ENCODE measurements at places on chromosomes 7 and 10.

DNA sequence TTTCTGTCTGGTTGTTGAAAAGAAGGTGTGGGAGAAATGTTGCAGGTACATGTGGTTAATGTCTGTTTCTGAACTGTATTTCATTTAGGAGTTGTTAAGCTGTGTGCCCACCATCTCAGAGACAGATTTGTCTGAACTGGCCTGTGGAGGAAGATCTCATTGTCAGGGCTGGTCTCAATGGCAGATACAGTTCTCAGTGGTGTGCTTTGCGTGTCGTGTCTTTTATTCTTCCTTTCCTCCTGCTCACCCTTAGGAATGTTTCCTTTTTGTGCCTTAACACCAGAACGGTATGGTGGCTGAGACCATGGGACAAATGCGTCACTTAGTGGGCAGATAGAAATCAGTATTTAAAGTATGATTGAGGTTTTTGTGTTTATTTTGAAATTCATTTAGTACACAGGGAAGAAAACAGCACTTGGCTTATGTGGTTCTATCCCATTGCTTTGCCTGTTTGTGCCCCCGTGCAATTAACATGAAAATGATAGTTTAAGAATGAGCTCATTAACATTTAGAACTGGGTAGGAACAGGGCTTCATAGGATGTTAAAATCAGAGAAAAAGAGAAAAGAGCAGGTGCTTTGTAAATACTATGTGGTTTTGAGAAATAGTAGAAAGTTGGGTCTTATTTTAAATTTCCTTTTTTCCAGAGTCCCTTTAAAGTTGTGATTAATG is 112.6 kb downstream of the AUTS2 start:
- no peak for DNase-seq

GRCh38 chr10:132229096-132229495 is 42.3 kb downstream of the DPYSL4 start:
- DNase-seq: no peak

DNA sequence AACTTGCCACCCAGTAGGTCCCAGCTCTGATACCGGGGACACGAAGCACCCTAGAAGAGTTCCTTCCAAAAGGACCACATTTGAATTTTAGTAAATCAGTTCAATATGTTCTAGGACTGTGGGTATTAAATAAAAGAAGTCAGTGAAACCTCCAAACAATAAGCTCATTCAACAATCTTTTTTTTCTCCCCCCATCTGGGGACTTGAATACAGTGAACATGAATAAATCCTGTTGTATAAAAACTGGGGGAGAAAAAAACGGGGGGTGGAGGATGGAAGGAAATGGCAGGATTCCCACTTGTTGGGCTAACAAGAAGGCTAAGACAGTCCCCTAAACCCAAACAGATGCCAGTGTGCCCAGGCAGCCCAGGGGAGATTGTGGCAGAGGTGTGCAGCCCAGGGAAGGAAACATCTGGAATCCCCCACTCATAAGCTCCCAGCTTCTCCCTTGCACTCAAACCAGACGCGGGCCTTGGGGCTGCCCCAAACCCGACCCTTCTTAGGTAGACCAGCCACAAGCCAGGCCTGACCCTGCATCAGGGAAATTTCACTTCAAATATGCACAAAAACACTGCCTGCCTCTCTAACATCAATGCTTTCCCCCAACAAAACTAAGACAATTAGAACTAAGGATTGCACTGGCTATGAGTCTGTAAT is 8.8 kb downstream of the AFAP1L2 start:
- DNase-seq: no peak

- DNase-seq: no peak
Observed at GRCh38 chr7:131057015-131057793, 270.5 kb upstream of the MKLN1 start.

DNA sequence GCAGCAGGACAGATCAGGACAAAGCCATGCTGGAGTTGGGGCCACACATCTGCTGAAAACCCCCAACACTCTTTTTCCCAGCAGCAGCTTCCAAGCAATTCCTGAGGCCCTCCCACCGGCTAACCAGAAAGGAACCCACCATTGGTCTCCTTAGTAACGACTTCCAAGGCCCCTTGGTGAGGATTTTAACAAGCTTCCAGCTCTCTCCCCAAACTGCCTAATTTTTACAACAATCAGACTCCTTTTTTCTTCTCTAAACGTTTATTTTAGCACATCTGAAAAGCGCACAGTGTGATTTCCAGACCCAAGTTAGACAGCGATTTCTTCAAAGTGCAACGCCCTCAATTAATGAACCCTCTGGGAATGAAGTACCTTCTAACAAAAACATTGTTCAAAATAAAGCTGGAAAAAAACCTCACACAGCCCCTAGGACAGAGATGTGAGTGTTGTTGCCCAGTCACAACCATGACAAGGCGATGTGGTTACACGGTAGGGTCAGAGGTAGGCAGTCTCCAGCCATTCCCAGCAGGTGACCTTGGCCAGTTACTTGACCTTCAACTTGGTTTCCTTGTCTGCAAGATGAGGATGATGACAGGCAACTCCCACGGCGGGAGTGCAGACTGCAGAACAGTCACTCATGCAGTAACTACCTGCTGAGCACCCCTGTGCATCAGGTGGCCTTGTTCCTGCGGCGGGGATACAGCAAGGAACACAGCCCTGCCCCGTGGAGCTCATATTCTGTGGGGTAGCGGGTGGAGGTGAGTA is 82.3 kb downstream of the SLIT1 start:
- no peak for DNase-seq

DNA sequence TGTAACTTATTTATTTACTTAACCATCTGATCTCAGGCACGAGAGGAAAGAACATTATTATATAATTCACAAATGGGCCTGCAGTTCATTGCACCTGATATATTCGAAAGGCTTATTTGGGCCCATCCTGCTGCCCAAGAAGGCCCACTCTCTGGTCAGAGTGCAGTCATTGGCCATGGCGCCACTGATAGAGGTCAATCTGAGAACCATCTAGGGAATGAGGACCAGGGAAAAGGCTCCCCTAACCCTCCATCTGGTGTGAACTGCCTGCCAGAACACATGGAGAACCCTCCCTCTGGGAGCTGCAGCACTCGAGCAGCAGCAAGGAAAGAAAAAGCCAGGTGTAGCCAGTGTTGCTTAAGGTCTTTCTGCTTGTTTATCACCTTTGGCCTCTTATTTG is 136.6 kb downstream of the REEP3 start:
- DNase-seq: no peak

DNA sequence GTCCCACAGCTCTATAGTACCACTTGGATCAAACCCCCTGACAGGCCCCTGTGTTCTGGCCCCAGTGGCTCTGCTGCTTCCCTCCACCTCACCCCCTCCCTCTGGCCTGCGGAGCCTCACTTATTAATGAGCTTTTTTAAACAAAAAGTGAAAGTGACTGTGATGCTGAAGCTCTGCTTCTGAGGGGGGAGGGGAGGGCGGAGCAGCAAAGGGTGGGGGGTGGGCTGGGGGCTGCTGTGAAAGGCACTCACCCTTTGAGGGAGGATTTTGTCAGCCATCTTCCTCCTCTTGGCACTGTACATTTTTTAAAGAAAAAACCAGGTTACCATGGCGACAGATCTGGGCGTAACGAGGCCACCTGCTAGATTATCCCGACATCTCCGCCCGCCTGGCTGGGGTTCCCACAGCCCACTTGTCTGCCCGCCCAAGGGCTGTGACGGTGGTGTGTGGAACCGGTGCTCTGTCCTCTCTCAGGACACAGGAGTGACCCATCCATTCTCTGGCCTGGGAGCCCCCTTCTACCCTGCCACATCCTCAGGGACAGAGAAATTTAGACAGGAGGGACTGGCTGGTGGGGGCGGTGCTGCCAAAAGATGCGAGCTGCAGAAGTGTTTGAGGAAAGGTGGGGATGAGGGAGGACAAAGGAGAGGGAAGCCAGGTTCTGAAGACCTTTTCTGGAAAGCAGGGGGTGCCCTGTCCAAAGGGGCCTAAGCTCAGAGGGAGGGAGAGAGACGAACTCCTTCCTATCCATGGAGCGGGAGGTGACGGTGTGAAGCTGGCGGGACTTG is 4.9 kb downstream of the SMARCD3 start:
- peak; percentile 52 for DNase-seq

GRCh38 chr7:70360557-70360956 is 762.3 kb downstream of the AUTS2 start:
- no peak for DNase-seq

DNA sequence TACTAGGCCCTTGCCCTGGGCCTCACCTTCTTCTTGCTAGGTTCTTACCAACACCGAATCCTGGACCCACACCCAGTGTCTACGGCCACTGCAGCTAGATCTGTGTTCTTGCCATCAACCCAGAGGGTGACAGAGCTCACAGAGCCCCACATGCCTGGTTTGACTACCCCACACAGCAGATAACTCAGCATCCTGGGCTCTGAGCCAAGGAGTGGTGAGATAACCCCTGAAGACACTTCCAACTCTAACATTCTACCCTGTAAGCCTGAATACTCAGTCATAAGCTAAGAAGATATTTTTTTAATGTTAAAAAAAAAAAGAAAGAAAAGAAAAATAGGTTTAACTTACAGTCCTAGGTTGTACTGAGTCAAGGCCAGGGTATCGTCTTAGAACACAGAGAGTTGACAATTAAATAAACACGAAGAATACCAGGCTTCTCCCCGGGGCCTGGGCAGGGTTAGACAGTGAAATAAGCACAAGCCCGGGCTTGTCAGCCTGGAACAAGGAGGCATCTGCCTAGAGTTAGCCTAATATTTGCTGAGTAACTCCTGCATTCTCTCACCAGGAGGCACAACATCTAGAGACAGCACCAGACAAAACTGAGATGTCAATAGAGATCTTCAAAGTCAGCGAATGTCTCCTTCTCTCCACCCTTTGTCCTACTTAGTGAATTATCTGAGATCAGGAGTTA is 556.5 kb upstream of the LRRN3 start:
- no peak for DNase-seq

GRCh38 chr10:12214763-12215218 is 18.8 kb downstream of the CDC123 start:
- no peak for DNase-seq

DNA sequence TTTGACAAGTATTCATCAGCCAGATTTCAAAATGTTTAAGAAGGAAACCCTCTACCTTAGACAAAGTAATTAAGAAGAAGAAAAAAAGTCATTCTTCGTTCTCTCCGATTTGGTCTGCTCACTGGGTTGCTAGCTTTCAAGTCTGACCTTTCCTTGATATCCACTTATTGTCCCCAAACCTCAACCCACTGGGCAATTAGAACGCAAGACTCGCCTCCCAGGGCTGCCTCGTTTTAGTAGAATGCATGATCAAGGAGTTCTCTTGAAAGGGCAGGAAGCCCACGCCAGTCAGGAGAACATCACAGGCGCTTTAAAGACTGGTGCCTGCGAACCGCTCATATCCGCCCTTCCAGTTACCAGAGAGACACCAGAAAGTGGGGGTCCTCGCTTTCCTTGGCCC is 637.7 kb downstream of the PARD3 start:
- DNase-seq: no peak

- DNase-seq: no peak
Observed at GRCh38 chr7:6571160-6571779, 6.0 kb upstream of the ZDHHC4 start.

DNA sequence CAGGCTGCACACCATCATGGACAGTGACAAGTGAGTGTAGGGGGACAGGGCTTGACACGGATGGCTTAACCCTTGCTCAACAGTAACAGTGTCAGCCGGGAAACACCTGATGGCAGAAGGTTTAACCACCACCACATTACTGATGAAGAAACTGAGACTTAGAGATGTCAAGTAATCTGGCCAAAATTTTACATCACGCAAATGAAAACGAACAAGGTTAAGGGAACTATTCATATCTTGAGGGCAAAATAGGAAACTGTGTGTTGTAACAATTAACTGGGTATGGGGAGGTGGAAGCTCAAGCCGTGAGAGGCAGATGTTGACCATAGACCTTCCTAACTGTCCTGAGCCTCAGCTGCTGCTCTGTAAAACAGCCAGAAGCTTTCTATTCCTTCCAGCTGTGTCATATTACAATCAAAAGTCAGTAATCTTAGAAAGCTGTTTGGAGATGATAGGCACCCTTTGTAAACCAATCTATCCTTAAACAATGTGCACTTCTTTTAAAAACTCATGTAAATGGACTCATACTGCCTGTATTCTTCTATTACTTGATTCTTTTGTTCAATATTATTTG is 68.4 kb downstream of the ABCC2 start:
- DNase-seq: no peak

DNA sequence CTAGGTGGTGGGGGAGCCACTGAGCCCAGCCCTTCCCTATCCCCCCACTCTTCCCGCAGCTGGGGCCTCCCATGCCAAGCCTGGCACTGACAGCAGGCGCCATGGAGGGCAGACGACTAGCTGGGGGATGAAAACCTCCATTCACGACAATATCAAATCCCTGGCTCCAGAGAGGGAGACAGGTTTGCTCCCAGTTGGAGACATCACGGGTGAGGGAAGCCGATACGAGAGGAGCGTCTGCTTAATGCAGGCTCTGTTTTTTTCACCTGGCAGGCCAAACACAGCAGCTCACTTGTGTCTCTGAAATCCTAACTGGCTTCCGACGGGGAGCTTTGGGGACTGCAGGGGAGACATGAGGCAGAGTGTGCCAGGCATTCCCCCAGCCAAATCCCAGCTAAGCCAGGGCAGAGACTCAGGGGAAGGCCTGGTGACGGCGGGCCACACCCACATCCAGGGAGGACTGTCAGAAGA is 307.4 kb upstream of the ZMIZ1 start:
- DNase-seq: no peak

GRCh38 chr7:18861514-18862118 is 255.8 kb downstream of the TWIST1 start:
- no peak for DNase-seq

DNA sequence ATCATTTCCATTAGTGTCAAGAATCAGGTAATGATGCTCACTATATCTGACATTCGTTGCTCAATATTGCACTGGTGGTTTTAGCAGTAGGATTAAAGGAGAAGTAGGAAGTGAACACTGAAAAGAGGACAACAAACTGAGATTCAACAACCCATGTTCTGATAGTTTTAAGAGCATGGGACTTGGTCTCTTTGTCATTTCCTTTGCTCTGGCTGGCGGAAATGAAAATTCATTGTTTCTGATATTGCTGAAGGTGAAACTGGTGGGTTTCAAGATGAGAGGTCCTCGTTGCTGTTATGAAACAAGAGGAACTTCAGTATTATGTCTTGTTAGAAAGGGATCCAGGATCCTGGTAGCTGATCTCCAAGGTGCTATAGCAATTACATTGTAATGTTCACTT is 129.0 kb downstream of the DNAH11 start:
- no peak for DNase-seq

GRCh38 chr7:26789481-26790184 is 74.8 kb downstream of the SKAP2 start:
- DNase-seq: no peak

GRCh38 chr7:66070222-66070621 is 5.4 kb upstream of the ASL start:
- no peak for DNase-seq

- peak; percentile 84 for DNase-seq
Observed at GRCh38 chr10:62048919-62049623, 147.6 kb downstream of the ARID5B start.

GRCh38 chr10:97713339-97713825 is at the start of gene MARVELD1:
TSS of gene MARVELD1 (plus strand) at chr10:97713730. CDS start at chr10:97713877, 147 bp downstream.
- DNase-seq: peak; percentile 94

GRCh38 chr7:15678653-15679052 is 7.8 kb downstream of the MEOX2 start:
- DNase-seq: no peak

GRCh38 chr7:71535616-71536015 is 403.7 kb downstream of the GALNT17 start:
- DNase-seq: no peak

- no peak for DNase-seq
Observed at GRCh38 chr10:10903620-10904019, 114.1 kb upstream of the CELF2 start.
